Stimulated activated CD4-positive, alpha-beta T cell treated with anti-CD3 and anti-CD28 coated beads, Interleukin-4, amount 100 ng/mL, for 1 hour (primary cell): ENCODE measurements at places on chromosomes 12 and 14.

GRCh38 chr12:63857771-63858670 is 13.5 kb downstream of the SRGAP1 start:
- DNase-seq = no peak

GRCh38 chr12:57006809-57007475 is 596 bp upstream of the ZBTB39 start:
- DNase-seq = peak; percentile 44

- DNase-seq = no peak
These were observed 33.0 kb downstream of the FOXN3 start for GRCh38 chr14:89384023-89384422.

GRCh38 chr12:52296572-52297215 is 5.4 kb upstream of the KRT81 start:
- no peak for DNase-seq

DNA sequence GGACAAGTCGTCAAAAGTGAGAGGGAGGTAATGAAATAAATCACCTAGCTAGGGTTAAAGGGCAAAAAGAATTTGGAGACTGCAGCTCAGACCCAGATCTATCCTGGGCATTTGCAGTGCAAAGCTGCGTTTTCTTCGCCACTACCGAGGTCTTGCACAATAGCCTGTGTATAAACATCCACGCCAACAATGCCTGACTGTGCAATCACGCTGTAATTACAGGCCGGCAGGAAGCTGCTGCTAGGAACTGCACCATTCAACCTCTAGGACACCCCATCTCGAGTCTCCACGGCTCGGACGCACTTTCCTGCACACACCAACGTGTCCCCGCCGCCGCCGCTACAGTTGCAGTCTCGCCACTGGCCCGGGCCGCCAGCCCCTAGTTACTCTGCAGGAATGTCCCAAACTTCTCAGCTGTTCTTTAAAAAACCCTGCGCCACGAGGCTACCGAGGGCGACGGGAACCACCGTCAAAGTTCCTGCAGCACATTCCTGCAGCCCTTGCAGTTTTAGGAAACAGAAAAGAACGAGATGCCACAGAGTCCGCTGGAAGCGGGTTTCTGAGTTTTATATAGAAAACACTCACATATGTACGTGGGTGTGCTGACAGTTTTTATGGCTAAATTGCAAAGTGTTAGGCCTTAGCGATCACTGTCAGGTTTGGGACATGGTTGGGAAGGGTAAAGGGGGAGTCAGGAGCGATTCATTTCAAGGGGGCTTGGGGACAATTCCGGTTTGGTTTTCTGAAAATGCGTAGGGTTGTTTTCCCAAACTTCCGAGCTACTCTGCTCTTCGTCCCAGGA is 65.6 kb upstream of the PTGR2 start:
- DNase-seq = peak; percentile 51

DNA sequence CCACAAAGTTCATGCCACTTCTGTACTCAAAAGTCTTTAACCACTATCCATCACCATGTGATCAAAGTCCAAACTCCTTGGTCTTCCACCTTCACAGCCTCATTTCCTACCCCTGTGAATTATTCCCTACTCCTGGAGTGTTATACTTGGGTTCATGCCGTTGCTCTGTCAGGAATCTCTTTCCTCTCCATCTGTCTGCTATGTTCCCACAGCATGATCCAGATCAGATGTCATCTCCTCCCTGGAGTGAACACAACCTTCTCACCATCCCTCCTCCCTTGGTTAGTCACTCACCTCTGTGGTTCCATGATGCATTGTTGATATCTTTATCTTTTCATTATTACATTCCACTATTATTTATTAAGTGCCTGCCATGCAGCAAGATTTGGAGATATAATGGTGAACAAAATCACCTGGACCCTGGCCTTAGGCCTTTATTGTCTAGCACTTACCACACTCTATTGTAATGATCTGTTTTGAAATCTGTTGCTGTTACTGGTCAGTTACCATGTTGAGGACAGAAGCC is 22.4 kb downstream of the LACRT start:
- no peak for DNase-seq

DNA sequence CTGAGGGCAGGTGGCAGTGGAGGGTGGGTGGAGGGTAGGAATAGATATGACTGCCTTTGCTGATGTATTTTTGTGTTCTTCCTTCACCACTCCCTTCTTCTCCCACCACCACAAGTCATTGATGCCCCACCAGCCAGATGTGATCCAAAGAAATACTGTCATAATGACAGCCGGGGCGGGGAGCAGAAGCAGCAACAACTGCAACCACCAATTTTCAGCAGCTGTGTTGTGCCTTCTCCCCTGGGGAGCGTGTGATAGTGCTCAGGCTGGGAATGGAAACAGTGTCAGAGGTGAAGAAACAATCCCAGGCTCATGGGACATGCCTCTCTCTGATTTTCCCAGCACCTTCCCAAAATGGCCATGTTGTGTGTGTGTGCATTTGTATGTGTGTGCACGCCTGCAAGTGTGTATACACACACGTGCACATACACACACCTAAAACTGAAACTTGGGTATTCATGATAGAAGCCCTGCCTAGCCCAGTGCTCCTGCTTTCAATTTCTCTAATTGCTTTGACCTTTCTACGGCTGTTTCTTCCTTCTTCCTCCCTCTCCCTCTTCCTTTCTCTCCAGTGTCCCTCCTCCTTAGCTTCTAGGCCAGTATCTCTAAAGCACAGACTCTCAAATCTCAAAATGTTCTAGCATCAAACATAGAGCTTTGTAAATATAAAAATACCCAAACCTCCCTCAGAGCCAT is 299.2 kb upstream of the FKBP4 start:
- no peak for DNase-seq

- DNase-seq = no peak
These were observed 205.1 kb downstream of the PTPRO start for GRCh38 chr12:15527201-15528080.

GRCh38 chr14:71475916-71476315 is 456.3 kb upstream of the RGS6 start:
- DNase-seq = no peak

DNA sequence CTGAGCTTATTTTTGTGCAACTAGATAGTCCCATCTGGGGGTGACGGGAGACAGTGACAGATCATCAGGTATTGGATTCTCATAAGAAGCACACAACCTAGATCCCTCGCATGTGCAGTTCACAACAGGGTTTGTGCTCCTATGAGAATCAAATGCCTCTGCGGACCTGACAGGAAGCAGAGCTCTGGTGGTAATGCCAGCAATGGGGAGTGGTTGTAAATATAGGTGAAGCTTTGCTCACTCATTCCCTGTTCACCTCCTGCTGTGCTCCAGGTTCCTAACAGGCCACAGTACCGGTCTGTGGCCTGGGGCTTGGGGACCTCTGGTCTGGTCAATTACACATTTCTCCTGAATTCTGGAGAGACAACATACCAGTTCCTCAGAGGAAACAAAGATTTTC is 39.0 kb downstream of the GABARAPL1 start:
- DNase-seq = no peak

DNA sequence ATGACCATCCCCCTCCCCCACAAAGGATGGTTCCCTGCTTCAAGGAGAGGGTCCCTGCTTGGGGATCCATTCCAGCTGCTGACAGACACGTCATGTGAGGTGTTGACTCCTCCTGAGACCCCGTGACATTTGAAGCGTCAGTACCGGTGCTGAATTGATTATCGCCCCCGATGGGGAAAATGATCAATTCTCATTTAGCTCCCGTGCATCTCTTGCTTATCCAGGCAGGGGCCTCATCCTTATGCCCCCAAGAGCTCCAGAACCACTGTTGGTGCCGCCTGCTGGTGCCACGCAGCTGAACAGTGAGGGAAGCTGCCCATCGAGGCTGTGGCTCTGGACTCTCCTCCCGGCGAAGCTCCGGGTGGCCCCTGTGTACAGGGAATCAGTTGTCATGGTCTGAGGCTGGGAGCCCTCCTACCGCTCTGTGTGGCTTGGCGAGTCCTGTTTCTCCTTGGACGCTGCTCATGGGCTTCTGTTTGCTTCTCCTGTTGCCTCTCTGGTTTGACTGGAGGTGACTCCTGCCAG is 4.6 kb downstream of the KIF26A start:
- no peak for DNase-seq

GRCh38 chr12:109358154-109358869 is 10.6 kb downstream of the MYO1H start:
- no peak for DNase-seq

GRCh38 chr12:94951071-94951934 is 52.2 kb downstream of the NDUFA12 start:
- no peak for DNase-seq

GRCh38 chr14:50103558-50103957 is 12.8 kb downstream of the VCPKMT start:
- no peak for DNase-seq

DNA sequence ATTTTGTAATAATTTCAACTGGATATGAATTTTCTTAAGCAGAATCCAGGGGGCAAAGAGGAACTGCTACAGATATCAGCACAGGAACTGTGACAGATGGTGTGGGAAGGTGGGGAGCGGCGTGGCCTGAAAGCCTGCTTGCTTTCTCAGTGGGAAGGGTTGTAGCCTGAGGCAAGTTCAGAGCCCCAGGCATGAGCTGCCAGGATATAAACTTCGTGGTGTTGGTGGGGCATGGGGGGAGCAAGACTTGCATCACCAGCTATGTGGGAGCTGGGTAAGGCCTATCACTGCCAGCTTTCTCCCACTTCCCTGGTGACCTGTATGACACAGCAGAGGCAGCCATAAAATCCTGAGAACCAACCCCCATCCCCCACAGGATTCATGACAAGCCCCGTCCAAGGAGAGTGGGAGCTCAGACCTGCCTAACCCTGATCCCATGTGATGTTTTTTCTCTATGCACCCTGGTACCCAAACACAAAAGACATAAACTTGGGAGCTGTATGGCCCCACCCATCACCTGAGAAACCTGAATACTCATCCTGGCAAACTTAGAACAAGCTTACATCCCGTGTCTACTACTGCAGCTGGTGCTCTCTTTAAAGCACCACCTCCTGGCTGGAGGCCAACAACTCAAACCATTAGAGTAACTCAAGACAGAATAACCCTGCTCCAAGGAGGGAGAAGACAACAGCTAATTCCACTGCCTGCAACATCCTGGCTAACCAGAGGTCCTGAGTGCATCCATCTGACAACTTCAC is 16.5 kb downstream of the CLEC1A start:
- DNase-seq = no peak

GRCh38 chr12:79019672-79020071 is 155.1 kb downstream of the SYT1 start:
- no peak for DNase-seq

GRCh38 chr12:75751769-75752471 is 240.5 kb upstream of the KRR1 start:
- no peak for DNase-seq
